8988T (cell line): ENCODE measurements at places on chromosomes 12 and 14.

GRCh38 chr12:19409376-19409775 is 29.9 kb upstream of the AEBP2 start:
- DNase-seq = no peak

GRCh38 chr12:9647825-9648700 is 21.4 kb upstream of the CLEC2D start:
- DNase-seq = peak; percentile 60

GRCh38 chr12:111369496-111370220 is 763 bp upstream of the PHETA1 start:
- DNase-seq = no peak

GRCh38 chr12:16389594-16389993 is 42.1 kb downstream of the MGST1 start:
- no peak for DNase-seq

DNA sequence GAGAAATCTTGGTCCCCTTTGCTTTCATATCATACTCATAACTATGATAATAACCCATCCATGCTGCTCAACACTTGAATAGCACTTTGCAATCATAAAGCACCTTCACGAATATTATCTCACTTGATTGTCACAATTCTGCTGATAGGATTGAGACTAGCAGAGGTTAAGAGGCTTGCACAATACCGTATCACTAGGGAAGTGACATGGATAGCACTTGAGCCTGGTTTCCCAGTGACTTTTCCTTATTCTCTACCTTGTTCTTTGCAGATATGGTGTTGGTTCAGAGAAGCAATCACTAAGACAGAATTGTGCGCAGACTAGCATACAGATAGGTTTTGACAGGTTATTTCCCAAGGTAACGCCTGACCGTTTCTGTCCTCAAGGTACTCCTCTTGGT is 186.6 kb upstream of the GZMB start:
- DNase-seq = no peak

DNA sequence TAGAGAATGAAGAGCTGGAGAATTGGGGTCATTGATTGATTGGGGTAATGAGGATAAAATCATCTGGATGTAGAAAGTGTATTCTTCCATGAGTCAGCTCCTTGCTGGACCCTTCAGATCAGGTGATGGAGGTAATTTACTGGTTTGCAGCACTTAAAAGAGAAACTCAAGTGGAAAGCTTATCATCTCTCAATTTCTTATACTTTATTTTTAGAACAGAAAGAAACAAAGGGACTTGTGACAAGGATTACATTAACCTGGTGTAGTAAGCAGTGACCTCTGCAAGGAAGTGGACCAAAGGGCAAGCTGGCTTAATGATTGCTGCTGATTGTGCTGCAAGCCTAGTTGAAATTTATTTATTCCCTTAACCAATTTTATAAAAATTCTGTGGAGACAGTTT is 405.0 kb downstream of the TRHDE start:
- no peak for DNase-seq

GRCh38 chr12:26295001-26295400 is 99.6 kb downstream of the SSPN start:
- no peak for DNase-seq

DNA sequence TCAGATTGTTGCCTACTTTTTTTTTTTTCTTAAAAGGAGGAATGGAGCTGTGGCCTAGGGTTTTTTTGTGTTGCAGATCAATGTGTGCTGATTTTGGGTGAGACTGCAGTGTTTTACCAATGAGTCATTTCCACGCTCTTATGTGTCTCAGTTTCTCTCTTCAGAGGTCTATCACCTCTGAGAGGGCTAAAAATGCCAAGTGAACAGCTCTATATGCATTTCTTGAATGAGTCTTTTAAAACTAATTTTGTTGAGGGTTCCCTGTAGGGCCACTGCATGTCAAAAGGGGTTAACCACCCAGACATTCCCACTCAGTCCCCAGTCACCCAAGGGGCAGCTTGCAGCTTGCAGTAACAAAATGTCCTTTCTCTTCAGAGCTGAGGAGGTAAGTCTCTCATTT is 24.3 kb upstream of the GLIPR1L2 start:
- DNase-seq = no peak

DNA sequence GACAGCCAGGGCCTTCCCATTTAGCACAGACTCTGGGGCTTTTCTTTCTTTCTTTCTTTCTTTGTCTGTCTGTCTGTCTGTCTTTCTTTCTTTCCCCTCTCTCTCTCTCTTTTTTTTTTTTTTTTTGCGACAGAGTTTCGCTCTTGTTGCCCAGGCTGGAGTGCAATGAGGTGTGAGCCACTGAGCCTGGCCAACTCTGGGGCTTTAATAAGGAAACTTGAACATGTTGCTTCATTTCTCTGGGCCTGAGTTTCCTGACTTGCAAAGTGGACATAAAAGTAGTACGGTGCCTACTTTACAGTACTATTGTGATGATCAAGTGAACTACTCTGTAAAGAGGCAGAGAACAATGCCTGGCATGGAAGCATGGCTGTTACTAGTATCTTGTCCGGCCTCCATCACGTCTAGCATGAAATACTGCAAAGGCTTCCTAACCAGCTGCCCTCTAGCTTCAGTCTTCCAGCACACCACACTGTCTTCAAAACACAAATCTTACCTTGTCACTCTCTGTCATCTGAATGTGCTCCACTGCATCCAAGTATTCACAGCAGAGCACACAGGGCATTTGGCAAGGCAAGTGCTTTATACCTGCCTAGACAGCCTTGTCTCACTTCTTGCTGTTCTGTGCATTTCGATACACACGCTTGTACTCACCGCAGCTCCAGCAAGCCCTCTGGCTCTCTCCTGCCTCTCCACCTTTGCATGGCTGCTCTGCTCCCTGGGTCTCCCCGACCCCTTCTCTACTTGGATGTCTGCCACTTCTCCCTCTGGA is 96.7 kb downstream of the IRF2BPL start:
- DNase-seq = no peak

DNA sequence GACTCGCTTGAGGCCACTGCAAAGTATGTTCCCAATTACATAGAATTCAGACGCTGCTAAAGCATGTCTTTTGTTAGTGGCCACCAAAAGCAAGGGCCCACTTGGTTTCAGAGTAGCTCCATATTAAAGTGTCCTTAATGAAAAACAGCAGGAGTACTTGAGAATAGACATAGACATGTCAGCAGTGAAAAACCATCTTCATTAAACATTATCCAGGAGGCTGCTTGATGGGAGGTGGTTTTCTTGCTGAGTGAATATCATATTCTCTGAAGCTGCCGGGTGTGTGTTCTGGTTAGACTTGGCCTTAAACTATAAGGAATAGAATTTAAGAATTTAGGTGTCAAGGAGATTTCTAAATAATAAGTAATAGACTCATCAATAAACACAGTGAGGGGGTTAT is 79.5 kb upstream of the CCDC198 start:
- DNase-seq = no peak

GRCh38 chr14:95520346-95520745 is 3.9 kb upstream of the SYNE3 start:
- no peak for DNase-seq

DNA sequence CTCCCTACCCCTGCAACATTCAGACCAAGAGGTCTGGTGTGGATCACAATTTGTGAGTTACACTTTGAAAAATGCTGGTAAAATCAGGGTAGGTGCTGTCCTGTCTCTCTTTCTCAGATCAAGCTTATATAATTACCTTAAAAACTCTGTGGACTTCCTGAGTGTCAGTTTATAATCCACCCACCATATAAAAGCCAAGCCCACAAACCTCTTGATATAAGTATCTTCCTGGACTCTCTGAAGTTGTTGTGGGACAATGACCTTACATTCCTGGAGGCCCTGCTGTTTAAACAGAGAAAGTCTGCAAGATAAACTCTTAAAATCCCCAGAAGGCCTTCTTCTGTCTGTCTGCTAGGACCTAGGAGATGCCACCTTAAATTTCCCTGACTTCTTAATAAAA is 11.4 kb upstream of the KTN1 start:
- DNase-seq = no peak

DNA sequence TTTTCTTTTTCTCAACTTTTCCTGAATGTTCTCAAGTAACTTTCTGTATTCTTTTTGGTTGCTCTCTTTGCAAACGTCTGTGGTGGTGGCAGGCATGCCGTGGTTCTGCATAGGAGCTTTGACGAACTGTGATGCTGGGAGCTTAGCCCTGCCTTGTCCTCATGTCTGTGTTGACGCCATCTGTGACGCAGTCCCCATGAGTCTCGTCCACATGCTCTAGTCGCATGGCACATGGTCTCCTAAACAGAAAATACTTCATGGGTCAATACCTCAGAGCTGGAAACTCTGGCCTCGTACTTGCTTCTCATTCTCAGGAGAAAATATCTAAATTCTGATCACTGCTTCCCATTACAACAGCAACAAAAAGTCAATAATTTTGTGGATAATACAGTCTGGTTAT is 50.3 kb upstream of the DYNC1H1 start:
- no peak for DNase-seq
